GM04503 (cell line): ENCODE measurements at places on chromosomes 7 and 10.

- no peak for DNase-seq
These were observed 59.6 kb upstream of the PPP2R2D start for GRCh38 chr10:131841131-131841660.

DNA sequence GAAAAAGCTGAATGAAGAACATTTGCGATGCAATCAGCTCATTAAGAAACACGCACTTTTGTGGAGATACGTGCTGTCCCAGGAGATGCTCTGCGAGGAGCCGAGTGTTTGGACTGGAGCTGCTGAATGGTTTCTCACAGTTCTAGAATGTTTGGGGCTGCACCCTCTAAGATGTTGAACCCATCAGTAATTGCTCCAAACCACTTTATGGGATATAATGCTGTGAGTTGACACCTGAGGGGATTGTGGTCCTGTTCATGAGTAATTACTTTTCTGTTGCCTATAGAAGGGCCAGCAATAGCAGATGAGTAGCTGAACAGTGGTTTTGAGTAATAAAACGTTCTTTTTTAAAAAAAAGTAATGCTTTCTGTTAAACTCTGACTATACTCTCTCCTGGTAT lies 63.1 kb downstream of the IKZF1 start:
- DNase-seq, result no peak

GRCh38 chr7:30970594-30971094 lies 6.9 kb downstream of the GHRHR start:
- DNase-seq, result no peak

GRCh38 chr7:132130497-132130896 lies 445.8 kb downstream of the PLXNA4 start:
- DNase-seq, result no peak

DNA sequence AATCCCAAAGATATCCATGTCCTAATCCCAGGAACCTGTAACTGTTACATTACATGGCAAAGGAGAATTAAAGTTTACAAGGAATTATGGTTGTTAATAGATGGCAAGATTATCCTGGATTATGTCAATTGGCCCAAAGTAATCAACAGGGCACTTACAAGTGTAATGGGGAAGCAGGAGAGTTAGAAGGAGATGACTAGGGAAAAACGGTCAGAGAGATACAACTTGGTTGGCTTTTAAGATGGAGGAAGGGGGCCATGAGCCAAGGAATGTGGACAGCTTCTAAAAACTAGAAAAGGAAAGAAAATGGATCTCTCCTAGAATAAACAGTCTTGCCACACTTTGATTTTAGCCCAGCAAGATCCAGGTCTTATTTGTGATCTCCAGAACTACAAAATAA lies 3.3 kb downstream of the JMJD1C start:
- no peak for DNase-seq

- no peak for DNase-seq
These were observed 284.2 kb downstream of the PRPF18 start for GRCh38 chr10:13871011-13871410.

DNA sequence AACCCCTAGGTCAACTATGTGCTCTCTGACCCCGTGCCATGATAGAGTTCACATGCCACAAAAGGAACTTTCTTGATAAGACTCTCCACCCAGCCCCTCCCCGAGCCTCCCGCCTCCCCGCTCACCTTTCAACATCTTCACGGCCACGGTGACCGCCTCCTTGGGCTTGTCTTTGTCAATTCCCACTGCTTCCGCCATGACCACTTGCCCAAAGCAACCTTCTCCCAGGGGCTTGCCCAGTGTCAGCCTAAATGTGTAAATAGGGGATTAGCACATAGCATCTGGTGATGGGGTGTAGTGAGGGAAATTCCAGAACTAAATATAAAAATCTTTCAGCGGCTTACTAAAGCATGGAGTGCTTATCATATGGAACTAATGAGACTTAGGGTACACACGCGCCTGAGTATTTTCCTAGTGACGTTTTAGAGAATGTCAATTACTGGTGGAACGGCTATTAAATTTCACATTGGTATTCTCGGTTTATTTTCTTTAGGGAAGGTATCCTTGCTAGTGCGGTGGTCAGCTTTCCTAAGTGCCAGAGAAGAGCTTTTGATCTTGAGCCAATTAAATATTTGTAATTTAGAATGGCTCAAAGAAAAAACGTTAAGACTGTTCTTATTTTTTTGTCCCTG lies 97.4 kb downstream of the FGFR2 start:
- no peak for DNase-seq
